ENCODE measurements at places on chromosomes 2 and 18.

GRCh38 chr2:23649819-23650218, 264.8 kb downstream of the KLHL29 start:
- no peak for DNase-seq

DNA sequence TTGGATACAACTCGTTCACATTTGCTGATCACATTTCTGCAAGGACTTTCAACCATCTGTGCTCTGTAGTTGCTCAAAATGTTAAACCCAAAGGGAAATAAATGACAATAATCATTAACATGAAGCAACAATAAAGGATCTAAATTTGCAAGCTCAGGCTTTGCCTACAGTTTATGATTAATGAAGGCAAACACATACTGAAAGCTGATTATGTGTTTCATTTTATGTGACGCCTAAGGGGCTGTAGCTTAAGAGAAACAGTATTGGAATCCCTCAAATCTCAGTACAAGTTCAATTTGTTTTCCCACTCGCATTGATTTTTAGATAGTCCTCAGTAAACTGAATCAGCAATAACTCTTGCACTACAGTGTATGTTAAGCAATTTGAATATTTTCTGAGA, 160.3 kb upstream of the FSIP2 start:
- no peak for DNase-seq

DNA sequence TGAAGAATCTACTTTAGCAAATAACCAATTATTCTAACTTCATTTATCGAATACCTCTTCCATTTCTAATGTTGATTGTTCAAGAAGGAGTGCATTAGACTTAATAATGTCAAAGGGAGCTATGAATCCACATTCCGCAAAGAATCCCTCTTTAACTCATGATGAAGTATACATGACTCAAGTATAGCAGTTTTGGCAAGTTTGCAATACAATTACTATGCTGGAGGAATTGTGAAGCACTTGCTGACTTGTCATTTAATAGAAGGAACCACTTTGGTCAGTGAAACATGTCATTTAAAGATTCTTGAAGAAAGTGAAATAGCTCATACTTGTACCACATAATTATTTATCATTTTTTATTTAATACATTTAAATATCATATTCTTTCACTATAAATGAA, 125.1 kb downstream of the SLC39A10 start:
- DNase-seq: no peak

- DNase-seq: no peak
Measured at GRCh38 chr18:28050545-28050944, 126.4 kb downstream of the CDH2 start.

DNA sequence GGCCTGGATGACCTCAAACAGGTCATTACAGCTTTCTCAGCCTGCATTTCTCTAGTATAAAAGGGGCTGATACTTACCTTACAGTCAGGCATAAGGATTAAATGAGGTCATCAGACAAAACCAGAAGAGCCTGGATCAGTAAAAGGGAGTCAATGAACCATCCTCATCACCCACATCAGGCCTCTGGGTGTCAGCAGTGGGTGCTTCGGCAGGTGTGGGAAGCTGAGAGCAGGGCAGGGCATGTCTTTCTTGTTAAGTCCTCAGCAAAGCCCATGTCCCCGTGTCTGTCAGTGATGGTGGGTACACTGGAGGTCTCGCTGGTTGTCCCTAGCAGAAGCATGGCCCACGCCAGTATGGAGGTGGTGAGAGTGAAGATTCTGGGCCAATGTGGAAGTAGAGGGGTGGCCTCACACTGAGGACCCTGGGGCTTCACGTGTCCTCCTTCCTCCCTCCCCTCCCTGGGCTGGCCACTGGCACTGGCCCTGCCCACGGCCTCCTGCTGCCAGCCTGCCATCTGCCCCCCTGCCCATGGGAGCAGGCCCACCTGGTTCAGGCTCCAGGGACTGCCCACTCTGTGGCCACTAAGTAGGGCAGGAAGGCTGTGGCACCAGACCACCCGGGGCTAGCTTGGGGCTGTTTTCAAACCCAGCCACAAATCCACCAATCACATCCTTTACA, 4.4 kb downstream of the ADRA2B start:
- no peak for DNase-seq

- DNase-seq: peak; percentile 42
Measured at GRCh38 chr2:233331536-233331935, 22.8 kb upstream of the DGKD start.

GRCh38 chr2:196606516-196606915, 33.0 kb upstream of the CCDC150 start:
- no peak for DNase-seq

GRCh38 chr2:42967959-42968674, 175.7 kb upstream of the HAAO start:
- no peak for DNase-seq

GRCh38 chr2:18630941-18631340, 41.6 kb upstream of the NT5C1B start:
- no peak for DNase-seq

GRCh38 chr2:151083856-151084795, 177.5 kb downstream of the RBM43 start:
- no peak for DNase-seq

DNA sequence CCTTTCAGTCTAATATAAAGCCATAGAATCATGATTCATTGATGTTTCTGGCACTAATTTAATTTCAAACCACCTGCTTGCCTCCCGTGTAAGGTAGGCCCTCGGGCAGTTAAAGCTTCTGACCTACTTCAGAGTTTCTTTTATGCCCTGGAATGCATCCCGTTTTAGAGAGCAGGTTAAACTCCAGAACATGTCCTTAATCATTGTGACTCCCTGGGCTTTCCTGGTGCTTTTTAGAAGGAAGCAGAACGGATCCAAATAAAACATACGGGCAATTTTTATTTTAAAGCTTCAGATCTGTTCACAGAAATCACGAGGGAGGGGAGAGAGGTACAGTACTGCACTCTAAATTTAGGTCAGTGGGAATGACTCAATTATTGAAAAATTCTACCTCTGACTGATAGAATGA, 134.8 kb downstream of the GCA start:
- DNase-seq: no peak

DNA sequence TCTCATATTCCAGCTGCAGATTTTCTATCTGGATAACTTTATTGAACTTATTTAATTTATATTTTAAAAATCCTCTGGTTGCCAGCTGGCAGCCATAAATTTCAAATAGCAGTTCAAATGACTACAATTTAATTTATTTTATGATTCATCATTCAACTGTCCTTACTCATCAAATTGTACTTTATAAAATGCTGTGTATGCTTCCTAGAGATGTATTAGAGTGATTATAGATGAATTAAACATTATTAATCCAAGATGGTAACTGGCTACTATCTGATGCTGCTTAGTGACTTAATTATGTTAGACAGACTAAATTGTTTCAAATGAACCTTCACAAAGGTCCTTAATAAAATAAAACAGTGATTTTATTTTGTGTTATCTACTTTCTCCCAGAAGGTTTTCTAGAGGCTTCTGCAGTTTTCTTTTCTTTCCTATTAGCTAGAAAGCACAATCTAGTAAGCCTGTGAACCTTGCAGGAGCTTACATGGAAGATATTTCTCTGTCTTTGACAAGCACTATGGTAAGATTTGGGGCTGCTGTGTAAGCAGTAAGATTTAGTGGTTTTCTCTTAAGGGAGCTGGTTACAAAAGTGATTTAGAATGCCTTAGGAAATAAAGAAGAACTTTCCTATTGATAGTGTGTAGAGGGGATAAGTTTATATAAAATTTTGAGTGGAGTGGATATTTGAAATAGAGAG, 322.3 kb downstream of the FSIP2 start:
- no peak for DNase-seq

DNA sequence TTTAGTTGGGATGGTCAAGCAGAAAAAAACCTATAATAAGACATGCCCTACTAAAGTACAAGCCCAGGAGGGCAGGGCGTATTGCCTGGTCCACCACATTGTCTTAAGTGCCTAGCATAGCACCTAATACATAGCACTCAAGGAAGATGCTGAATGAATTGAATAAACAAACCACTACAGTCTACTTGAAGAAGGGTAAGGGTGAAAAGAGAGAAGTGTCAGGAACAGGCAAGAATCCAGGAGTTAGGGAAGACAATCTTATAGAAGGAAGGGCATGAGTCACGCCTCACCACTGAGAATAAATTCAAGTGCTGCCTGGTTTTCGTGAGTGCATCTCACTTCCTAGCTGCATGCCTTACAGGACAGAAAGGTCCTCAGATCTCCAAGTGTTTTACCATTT, 13.9 kb downstream of the SLC19A3 start:
- no peak for DNase-seq

DNA sequence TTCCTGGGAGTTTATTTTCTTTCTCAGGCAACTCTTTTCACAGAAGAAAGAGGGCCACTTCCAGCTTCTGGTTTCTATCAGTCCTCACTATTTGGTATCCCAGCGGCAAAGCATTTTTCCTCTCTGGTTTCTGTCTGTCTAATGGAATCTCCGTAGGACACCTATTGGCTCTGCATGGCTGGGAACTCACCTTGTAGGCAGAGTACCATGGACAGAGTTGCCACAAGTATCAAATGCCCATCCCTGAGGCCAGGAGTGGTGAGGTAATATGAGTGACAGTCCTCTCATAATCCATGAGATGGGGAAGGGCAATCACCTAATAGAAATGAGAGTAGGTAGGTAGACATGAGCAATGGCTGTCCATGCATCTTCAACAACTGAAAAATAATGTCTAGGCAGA, 369.5 kb upstream of the PIK3C3 start:
- no peak for DNase-seq

GRCh38 chr2:219836647-219837177, 209.3 kb downstream of the SLC4A3 start:
- no peak for DNase-seq

DNA sequence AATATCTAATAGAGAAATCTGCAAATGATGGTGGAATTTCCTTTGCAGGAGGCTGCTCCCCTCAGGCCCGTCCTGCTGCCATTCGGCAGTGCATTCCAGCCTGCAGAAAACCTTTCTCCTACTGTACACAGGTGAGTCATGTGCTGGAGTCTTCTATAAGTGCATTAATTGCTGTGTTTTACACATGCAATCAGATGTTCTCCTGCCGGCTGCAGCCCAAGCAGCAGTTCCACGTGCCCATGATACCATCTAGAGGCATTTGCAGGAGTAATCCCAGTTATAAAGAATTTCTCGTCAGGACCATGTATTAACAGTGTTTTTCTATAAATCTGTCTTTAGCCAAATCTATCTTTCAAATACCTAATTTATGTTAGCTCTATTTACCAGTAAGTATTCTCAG, 304.7 kb upstream of the HNMT start:
- no peak for DNase-seq

- DNase-seq: no peak
Measured at GRCh38 chr2:239399921-239400595, 762 bp downstream of the HDAC4 start.

- no peak for DNase-seq
Measured at GRCh38 chr2:65710779-65711295, 278.4 kb upstream of the SPRED2 start.

GRCh38 chr18:35024965-35025364, 16.2 kb upstream of the MAPRE2 start:
- DNase-seq: no peak

GRCh38 chr18:25853691-25854433, 236.6 kb downstream of the SS18 start:
- no peak for DNase-seq

DNA sequence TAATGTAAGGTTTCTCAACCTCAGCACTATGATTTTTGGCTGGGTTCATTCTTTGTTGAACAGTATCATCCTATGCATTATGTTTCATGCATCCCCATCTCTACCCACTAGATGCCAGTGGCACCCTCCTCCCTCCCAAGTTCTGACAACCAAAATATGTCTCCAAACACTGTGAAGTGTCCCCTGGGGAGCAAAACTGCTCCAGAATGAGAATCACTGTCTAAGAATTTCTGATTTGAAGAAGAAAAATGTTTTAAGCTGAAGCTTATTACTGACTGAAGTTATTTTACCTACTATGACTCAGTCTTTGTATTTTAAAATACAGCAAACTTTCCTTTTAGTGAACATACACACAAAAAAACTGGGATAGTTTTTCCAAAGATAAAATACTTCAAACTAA, 3.4 kb downstream of the THADA start:
- no peak for DNase-seq

DNA sequence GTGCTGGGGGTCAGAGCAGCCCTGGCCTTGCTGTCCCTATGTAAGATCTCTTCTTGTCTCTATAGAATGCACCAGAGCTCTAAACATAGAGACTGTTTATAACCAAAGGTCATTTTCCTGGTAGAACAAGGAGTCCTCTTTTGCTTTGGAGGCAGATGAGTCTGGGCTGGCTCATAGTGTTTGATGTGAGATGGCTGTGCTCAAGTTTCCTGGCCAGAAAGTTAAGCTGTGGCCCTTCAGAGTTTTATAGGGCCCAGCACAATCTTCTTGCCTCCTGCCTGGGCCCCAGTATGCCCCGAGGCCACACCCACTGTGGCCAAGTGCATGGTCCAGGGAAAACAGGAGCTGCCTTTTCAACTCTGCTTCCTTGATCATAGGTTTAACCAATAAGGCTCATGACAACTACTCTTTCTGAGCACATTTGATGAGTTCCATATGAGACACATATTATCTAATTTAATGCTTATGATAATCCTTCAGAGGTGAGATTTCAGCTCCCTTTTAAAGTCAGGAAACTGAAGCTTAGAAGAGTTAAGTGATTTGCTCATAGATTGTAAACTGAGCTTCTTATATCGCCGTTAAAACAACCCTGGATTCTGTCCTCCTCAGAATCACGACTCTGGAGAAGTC, 66.3 kb downstream of the MYCN start:
- DNase-seq: no peak

DNA sequence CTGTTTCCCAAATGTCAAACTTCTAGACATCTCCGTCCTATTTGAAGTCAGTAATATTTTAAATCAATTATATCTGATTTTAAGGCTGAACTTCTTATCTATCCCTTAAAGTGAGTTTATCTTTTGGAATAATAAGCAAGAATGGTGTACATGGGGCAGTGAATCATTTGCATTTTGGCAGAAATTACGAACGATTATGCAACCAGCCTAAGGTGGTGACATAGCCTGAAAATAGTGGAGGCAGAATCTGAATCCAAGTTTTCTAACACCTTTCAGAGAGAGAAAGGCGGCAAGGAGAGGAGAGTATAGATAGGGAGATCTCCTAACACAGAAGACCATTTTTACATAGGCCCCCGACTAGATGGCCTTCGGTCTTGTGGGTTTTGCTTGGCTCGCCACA, 10.7 kb downstream of the ZBTB14 start:
- DNase-seq: no peak

GRCh38 chr18:68916734-68917133, 118.9 kb downstream of the CCDC102B start:
- no peak for DNase-seq

GRCh38 chr2:104046466-104046865, 807.4 kb upstream of the POU3F3 start:
- DNase-seq: no peak

DNA sequence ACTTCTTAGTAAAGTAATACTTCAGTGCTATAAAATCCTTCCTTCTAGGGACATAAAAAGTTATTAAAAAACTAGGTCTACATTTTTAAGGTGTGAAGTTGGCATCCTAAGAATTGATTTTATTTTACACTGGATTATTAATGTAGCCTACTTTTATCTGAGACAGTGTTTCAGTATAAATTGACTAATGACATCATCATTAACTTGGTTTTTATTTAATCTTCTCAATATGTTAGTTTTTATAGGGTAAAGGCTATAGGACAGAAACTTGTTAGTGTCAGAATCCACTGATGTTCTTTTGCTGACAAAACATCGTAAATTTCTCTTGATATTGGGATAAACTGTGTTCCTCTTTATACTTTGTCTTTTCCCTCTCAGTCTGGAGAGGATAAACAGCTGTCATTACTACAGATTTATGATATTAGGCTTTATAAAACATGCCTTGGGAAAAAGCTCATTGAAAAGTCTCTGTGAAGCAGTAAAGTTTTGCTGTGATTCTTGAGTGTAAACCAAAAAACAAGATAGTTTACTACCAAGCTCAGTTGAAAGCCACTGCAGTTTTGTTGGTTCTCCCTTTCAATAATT, 569.9 kb downstream of the EPHA4 start:
- no peak for DNase-seq

All from stimulated activated CD4-positive, alpha-beta T cell treated with anti-CD3 and anti-CD28 coated beads, Interleukin-12 subunit alpha, Interleukin-12 subunit beta, amount 100 ng/mL, for 4 hours (primary cell).